Hematopoietic multipotent progenitor cell (in vitro differentiated cells): ENCODE measurements at places on chromosomes 6 and 20. TPM values are rescaled to one million over a fixed set of nuclear protein-coding genes. Genes with fewer than 3 reads are reported as not detected.

DNA sequence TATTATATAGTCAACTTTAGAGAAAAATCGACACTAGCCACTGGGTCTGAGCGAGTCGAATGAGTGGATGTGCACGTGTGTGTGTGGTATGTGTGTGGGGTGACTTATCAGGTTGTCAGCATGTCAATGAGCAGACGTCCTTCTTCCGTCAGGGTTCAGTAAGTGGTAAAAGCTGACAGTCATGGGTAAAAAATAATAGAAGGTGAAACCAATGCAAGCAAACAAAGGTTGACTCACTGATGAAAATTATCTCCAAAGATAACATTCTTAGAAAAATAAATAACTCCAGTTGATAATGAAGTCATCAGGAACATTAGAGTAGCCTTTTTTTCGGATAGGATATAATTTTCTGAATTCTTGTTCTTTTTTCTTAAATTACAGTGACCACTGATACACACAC is 243.8 kb upstream of the FOXQ1 start:
- no peak for DNase-seq

- no peak for DNase-seq
Observed at GRCh38 chr6:28816339-28816908, 107.4 kb downstream of the TRIM27 start.

DNA sequence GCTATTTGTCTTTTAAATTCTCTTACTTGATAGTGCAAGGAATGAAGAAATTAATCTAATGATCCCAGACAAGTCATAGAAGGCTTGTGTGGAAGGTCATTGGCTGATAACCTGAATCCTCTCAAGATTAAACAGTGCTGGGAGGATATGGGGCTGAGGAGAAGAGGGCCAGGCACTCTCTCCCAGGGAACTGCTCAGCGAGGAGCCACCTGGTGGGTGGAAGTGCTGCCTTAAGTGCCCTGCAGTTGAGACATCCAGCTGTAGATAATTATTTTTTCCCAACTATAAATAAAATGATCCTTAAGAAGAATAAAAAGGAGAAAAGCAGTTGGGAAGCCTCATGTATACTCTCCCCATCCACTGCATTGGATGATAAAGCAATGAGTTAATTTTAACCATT is 47.9 kb downstream of the BTBD3 start:
- DNase-seq: no peak

DNA sequence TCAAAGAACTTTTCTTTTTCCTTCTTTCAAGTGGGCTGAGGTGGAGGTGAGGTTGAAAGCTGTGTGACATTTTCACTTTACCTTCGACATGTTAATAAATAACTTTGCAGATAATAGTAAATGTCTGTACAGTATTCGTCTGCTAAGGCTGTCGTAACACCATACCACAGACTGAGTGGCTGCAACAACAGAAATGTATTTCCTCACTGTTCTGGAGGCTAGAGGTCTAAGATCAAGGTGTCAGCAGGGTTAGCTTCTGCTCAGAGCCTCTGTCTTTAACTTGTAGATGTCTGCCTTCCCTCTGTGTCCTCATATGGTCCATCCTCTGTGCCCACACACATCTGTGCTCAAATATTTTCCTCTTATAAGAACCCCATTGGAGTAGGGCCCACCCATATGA is 14.9 kb downstream of the PHACTR2 start:
- DNase-seq: no peak

GRCh38 chr6:101876431-101876830 is 482.9 kb downstream of the GRIK2 start:
- no peak for DNase-seq

GRCh38 chr20:63546956-63547724 is 409 bp downstream of the SRMS start:
- DNase-seq: no peak

DNA sequence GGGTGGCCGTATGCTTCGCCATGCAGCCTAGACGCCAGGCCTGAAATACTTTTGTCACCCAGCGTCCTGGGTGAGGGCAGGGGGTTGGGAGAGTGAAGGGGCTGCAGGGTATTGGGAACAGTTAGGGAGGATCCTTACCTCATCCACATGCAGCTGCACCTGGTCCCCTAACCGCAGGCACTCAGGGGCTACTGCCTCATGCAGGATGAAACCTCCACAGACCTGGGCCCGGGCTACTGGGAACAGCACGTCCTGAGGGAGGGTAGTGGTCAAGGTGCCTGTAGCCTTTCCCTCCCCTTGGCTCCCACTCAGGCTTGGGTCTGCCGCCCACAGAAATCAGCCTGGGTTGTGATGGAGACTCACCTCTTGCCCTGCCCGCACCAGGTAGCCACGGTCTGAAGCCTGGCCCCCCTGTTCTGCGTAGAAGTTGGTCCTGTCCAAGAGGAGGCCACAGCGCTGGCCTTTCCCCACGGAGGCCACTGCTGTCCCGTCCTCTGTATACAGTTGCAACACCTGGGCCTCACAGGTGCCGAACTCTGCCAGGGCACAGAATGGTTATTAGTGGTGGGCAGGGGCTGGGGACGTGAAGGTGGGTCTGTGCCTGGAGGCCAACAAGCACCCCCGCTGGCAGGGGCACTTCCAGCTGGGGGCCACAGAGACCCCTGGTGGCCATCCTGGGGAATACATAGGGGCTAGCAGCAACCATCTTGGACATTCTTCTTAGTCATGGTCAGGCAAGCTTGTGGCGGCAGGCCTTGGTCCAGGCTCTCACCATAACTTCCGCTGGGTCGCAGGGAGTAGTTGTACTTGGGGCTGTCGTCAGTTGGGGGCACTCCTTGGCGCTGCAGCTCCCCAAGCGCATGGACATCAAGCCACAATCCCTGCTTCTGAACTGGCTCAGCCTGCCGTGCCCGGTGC is 8.6 kb downstream of the AARS2 start:
- peak; percentile 44 for DNase-seq

DNA sequence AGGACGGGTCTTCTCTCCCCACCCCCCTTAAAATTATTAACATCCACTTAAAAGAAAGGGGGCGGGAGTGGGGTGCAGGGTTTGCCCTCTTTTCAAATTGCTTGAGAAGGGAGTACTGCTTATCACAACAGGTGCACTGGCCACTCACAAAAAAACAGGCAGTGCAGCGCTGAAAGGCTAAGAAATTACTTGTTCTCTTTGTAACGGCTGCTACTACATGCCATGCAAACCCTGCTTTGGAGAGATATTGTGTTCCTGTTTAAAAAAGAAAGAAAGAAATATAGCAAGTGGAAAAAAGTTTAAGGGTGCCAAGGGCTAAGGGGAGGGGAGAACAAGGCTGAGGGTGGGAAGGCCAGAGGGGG is 312.7 kb upstream of the JARID2 start:
- DNase-seq: no peak

DNA sequence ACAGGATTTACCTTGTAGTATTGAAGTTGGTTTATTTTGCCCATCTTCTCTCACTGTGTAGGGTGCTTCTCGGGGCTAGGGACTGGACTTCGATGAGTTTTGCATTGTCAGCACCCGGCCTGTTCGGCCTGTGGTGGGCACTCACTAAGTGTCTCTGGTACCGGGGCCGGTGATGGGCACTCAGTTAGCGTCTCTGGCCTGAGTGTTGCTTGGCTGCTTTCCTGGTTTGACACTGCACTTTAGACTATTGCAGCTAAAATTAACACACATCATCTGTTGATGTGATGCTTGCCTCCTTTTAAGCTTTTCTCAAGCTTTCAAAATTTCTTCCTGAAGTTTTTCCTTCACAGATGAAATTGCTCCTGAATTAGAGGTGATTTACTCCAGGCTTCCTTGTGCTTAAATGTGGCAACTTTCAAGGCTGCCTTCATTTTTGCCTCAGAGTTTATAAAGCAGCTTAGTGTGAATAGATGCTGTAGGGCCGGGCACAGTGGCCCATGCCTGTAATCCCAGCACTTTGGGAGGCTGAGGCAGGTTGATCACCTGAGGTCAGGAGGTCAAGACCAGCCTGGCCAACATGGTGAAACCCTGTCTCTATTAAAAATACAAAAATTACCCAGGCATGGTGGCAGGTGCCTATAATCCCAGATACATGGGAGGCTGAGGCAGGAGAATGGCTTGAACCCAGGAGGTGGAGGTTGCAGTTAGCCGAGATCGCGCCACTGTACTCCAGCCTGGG is 41.7 kb upstream of the TULP4 start:
- DNase-seq: no peak

- no peak for DNase-seq
Observed at GRCh38 chr6:105991561-105992314, 94.4 kb upstream of the PRDM1 start.

DNA sequence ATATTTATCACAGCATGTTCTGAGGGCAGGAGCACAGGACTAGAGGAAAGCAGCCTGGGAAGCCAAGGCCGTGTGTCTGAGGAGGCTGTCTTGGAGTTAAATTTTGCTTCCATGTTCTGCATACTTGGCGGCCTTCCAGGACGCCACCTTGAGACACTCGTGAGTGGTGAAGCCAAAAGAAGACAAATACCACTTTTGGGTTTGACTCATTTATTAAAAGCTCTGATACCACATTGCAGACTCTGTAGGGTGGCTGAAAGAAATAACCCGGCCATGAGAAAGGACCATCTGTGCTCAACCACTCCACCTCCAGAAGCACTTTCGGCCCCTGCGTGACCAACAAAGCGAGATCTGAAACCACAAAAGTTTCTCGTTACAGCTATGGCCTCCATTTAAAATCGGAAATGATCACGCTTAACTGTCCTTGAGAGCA is 120.0 kb downstream of the TMEM242 start:
- no peak for DNase-seq

DNA sequence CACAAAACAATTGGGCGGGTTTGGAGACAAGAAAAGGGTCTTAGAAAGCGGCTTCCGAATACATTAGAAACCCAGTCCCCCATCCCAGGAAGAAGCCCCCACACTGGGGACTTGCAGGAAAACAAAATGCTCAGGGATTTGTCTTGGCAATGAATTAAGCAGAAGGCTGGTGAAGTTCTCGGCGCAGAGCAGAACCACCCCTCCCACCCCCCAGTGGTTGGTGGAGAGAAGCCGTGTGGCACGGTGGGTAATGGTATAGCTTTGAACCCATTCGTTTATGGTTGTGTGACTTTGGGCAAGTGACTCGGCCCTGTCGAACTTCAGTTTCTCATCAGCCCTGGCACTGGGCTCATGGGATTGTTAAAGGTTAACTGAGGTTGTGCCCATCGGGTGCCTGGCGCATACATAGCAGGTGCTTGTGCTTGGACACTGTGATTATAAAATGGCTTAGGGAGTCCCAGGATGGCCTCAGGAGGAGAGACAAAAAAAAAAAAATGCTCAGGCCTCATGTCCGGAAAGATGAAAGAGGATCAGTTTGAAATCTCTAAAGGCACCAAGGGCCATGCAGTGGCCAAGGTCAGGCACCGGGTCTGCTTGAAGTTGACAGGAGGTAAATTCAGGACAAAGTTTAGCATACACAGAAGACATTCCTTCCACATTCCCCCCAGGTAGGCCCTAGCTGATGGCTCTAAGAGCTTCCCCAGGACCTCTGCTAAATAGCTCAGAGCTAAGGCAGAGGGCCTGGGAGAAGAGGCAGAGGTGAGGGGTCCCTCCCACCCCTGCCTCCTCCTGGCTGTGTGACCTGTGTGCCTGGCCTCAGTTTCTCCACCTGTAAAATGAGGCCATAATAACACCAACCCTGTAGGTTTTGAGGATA is 120.1 kb upstream of the PTPN1 start:
- no peak for DNase-seq

DNA sequence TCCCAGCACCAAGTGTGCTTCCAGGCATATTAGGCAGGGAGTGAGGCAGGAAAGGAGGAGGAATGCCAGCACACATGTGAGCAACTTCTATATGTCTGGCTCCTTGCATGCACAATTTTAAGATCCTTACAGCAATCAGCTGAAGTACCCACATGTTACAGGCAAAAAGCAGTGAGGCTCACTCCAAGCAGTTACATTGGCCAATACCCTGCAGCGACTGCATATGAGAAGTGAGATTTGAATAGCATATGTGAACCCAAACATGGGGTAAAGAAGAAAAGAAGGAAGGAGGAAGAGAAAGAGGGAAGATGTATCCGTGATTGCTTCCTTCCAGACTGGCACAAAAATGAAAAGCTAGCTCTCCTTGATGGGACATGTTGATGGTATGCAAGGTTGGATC is 193.6 kb downstream of the PTPRT start:
- no peak for DNase-seq

GRCh38 chr6:127514179-127514772 is 4.9 kb downstream of the MTCL3 start:
- no peak for DNase-seq

- no peak for DNase-seq
Observed at GRCh38 chr20:60583741-60584140, 625.5 kb downstream of the CDH26 start.

DNA sequence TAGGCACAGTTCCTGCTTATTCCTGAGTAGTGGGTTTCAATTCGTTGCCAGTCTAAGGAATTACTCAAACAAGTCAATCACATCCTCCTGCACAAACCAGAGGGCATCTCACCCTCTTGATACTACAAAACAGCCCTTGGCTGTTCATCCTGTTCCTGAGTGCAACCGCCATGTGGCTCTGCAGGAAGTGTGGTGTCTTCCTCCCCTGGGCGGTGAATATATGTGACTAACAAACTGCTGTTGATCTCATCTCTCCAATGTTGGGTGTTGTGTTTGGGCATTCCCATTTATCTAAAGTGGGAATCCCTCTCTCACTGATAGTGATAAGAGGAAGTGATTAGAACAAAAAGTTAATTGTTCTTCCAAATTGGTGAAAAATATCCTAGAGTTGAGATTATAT is 163.0 kb downstream of the TBX18 start:
- DNase-seq: no peak

DNA sequence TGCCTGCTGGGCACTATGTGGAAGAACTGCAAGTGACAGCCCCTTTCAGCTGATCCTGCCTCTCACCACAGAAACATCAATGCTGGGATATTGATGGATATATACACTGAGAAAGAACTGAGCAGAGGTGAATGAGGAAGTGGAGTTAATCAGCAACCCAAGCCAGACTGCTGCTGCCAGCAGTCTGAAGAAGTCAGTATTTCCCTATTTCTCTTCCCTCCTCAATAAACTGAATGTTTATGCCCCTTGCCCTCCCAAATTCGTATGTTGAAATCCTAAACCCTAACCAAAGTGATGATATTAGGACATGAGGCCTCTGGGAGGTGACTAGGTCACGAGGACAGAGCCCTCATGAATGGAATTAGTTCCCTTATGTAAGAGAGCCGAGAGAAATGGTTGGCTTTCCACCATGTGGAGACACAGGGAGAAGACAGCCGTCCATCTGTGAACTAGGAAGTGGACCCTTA is 76.3 kb downstream of the CDK19 start:
- DNase-seq: peak; percentile 24

GRCh38 chr6:5151360-5151954 is 66.3 kb downstream of the PPP1R3G start:
- no peak for DNase-seq

GRCh38 chr20:61855286-61855685 is 210.4 kb downstream of the TAF4 start:
- DNase-seq: no peak

The KCNK15 gene
- 0.27 TPM for total RNA-seq

The WFDC10B gene
- not detected for total RNA-seq

The GZF1 gene
- total RNA-seq: 56.6 TPM

The NKX2-2 gene
- total RNA-seq: not detected

The LAMA5 gene
- 1.6 TPM for total RNA-seq

The OR12D3 gene
- not detected for total RNA-seq

The AVP gene
- total RNA-seq: 81.3 TPM

The DUSP15 gene
- total RNA-seq: 8.6 TPM

The PEDS1 gene
- total RNA-seq: 48.2 TPM

The TSHZ2 gene
- total RNA-seq: under 0.01 TPM
